ENCODE measurements at places on chromosomes 3 and 15.

- DNase-seq: no peak
These were observed 6.4 kb downstream of the IFT57 start for GRCh38 chr3:108215871-108216270.

DNA sequence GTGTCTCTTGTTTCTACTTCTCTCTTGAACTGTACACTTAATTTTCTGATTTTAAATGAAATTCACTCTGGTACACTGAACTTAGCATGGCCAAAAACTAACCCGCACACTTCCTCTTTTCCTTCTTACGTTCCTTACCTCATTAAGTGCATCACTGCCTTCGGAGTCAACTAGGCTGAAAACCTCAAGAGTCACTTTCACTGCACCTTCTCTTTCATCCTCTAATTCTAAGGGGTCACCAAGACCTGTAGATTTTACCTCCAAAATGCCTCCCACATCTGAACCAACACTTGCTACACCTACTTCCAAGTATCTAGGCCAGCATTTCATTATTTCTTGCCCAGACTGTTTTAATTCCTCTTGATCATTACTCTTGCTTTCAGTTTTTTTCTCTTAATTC, 6.6 kb downstream of the CBLB start:
- no peak for DNase-seq

DNA sequence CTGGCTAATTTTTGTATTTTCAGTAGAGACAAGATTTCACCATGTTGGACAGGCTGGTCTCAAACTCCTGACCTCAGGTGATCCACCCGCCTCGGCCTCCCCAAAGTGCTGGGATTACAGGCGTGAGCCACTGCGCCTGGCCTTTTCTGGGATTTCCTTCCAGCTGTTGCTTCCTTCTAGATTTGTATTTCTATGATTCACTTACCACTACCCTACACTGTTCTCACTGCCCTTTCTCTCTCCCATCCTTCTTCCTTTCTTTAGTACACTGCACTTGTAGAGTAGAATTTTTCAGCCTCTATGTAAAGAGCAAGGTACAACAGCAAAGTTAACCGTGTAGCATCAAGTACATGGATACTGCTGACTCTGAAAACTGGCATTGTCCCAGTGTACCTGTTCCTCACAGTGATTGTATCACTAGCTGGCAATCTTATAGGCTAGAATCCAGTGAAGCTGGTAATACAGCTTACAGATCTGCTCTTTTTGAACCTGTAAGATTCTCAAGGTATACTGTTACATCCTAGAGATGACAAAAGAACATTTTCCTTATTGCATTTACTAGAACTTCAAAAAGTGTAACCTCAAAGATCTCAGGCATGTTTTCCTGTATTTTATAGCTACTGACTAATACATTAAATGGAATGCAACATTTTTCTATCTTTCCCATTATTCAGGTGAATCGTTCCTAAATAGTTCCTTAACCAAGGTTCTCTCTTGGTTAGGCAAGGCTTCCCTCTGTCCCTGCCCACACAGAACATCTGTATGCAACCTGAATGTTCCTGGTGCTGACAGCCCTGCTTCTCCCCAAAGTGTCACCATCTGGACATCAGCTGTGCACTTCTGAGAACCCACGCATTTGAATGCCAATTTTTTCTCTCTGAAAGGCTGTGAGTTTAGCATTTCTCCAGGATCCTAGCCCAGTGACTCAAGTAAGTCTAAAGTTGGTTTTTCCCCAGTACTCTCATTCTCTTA, 74.1 kb upstream of the RAP2B start:
- DNase-seq: peak; percentile 40

DNA sequence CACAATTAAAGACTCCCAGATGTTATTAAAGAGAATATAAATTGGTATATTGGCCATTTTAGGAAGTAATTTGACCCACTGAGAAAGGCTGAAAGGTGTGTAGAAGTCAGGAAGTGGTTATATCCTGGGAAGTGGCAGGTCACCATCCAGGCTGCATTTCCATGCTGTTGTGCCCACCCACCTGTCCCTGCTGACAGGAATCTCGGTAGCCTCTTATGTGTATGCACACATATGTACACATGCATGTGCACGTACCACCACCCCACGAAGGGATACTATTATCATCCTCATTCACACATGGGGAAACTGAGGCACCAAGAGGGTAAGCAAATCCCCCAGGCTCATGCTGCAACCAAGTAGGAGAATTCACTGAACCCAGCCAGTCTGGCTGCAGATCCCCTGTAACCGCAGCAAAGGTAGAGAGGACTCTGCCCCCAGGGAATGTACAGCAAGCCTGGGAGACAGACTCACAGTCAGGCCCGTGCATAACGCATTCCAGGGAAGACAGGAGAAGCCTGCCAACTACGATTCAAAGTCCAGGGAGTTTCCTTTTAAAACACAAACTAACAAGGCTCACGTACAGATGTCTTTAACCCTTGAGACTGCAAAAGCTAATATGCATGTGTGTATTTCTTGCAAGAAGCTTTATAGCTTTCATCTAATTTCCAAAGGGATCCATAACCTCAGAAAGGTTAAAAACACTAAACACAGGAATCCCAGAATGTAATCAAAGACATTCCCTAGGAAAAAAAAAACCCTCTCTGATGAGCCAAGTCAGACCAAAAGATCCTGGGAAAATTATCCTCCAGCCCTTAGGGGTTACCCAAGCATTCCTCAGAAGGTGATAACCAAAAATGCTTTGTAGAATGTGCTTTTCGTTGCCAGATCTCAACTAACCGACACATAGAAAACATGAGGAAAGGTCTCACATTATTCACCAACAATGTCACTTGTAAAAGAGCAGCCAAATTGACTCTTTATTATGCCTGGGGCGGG, 129.6 kb downstream of the ADAMTS17 start:
- DNase-seq: no peak

DNA sequence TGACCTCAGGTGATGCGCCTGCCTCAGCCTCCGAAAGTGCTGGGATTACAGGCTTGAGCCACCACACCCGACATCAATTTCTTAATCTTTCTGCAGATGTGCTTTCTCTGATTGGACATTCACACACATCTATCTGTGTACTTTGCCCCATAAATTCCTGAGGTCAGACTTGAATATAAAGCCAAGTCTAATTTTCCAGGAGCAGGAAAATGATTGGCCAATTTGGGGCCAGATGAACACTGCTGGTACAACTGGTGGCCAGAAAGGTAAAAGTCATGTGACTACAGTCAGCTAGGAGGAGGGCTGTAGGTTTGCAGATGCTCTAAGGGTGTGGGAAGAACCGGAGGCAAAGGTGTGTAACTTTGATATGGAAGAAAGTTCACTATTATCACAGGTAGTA, 3.2 kb upstream of the RAD51 start:
- DNase-seq: no peak

DNA sequence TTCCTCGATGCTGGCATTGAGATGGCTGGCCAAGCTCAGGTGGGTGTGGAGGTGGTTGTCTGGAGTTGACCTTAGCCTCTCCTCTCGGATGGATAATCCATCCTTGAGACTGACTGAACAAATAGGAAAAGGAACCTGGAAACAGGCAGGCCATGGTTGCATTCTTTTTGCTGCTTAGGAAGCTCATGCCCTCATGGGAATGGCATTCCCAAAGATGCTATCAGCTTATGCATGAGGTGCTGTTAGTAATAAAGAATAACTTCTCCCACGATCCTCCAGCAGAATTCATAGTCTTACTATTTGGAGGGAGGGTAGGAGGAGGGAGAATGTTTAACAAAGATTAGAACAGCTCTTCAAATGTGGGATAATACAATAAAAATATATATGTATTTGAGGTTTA, 303.0 kb upstream of the TPM1 start:
- no peak for DNase-seq

DNA sequence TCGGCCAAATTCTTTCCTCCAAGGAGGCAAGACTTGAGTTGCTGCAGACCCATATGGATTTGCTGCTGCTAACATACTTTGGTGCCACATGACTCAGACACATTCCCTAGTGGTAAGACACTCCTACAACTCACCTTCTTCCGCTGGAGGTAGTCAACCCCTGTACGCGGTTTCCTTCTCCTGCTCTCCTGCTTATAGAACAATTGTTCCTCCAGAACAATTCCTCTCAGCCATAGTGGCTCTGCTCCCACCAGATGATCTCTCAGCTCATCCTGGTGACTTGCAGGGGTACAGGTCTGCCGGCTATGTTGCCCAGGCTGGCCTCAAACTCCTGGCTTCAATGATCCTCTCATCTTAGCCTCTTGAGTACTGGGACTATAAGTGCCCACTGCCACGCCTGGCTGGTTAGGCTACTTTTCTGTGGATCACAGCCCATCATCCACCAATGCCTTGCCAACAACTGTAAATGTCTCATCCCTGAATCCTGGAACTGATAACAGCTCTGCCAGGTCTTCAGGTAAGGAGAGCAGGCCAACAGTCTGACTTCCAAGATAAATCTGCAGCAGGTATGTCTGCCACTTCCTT, 2.4 kb upstream of the CXCR6 start:
- DNase-seq: no peak

GRCh38 chr3:150319900-150320299, 88.2 kb upstream of the TSC22D2 start:
- no peak for DNase-seq

- DNase-seq: no peak
These were observed 219.8 kb upstream of the TOPAZ1 start for GRCh38 chr3:44021651-44022594.

- no peak for DNase-seq
These were observed 28.0 kb upstream of the ATG7 start for GRCh38 chr3:11244121-11244677.

DNA sequence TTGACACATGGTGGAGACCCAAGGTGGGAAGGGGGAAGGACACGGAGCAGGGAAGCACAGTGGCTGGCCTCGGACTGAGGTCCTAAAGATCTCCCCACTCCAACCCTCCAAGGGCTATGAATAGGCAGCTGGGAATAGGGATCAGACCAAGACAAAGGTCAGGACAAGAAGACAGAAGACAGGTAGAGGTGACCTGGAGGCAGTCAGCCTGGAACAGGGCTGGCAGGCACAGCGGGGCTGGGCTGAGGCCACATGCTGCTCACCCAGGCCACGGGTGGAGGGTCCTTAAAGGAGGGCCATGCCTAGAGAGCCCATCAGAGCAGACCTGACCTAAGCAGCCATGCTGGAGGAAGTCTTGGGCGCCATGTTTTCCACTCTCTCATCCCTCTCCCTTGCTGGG, 2.7 kb upstream of the PLA2G4D start:
- no peak for DNase-seq

GRCh38 chr15:56460947-56461346, 4.0 kb downstream of the MNS1 start:
- DNase-seq: no peak

DNA sequence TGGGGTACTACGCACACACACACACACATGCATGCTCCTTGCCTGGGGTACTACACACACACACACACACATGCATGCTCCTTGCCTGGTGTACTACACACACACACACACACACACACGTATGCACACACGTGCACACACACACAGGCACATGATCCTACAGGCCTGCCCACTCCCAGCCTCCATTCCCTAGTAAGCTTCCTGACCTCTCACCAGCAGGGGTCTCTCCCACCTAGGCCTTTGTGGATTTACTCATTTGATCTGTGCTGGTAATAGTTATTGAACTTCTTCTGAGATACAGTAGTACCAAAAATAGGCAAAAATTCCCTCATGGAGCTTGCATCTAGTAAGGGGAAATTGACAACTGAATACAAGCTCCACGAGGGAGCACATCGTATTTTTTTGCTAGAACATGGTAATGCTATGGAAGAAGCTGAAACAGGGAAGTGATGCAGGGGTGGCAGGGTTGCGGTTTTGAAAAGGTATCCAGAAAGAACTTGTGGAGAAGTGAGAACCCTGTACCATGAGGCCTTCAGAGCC, 19.1 kb downstream of the TTC21A start:
- peak; percentile 62 for DNase-seq

- no peak for DNase-seq
These were observed 35.2 kb downstream of the CPN2 start for GRCh38 chr3:194315965-194316361.

GRCh38 chr3:195040773-195041520, 230.0 kb downstream of the XXYLT1 start:
- no peak for DNase-seq

GRCh38 chr3:162546910-162547309, 1050.3 kb downstream of the OTOL1 start:
- no peak for DNase-seq

DNA sequence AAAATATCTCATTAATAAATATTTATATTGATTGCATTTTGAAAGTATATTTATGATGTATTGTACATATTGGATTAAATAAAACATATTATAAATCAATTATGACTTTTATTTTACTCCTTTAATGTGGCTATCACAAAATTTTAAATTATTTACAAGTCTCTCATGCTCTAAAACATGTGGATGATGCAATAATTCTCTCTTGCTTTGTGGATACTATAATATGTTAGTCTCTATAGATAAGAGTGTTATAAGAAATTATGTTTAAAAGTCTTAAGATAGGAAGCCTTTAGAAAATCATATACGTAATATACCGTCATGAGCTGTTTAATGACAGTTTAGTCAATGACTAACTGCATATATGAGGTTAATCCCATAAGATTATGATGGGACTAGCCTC, 547.4 kb upstream of the ALCAM start:
- no peak for DNase-seq

DNA sequence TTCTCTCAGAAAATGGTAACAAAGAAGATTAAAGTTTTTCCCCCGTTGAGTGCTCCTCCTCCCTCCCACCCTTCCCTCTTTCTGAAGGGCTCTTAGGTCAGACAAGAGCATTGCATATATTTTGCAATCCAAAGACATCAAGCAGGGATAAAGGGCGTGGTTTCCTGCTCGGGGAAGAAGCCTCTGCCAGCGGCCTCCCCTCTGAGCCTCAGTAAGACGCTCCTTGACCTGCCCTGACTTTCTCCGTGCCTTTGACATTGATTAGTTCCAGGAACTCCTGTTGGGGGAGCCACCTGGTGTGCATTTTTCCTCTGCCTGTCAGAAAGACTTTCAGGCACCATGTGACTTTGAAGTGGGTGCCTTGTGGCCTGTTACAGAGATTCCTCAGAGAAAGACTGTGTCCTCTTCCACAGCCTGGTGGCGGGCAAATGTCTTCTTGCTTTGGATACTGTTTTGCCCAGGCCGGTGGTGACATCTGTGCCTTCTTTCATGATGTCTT, 87.2 kb upstream of the TBL1XR1 start:
- peak; percentile 57 for DNase-seq

GRCh38 chr3:177893331-177893730, 642.9 kb upstream of the KCNMB2 start:
- no peak for DNase-seq

DNA sequence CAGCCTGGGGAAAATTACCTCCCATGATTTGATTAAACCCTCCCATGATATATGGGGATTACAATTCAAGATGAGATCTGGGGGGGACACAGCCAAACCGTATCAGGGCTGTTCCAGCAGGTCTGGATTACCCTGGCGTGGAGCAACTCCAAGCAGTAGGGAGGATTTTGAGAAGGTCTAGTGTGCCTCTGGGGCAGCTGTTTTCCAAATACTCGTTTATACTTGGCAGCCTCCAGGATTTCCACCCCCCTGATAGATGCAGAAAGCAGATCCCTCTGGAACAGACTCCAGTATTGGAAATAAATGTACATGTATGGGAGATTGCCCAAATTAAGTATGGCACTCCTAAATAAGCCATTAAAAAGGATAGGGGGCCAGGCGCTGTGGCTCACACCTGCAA, 7.7 kb upstream of the IRAK2 start:
- no peak for DNase-seq

Measured in left ventricle myocardium superior (tissue), 1 donor.